Thymus (tissue), 14 donors: ENCODE measurements at places on chromosomes 12 and 14. TPM values are rescaled to one million over a fixed set of nuclear protein-coding genes. Genes with fewer than 3 reads are reported as not detected.

Gene BATF
- polyA plus RNA-seq = 27.4 TPM

Gene CPSF6
- 25.5 TPM for polyA plus RNA-seq

- H3K27me3 ChIP-seq = no peaks in the 10 kb centered on the region
- no peak overlapping the region for H3K4me3 ChIP-seq
- no peaks in the 10 kb centered on the region for H3K4me1 ChIP-seq
Observed at GRCh38 chr12:88895634-88896033, 315.4 kb upstream of the KITLG start.

Gene OR4K5
- not detected for polyA plus RNA-seq

DNA sequence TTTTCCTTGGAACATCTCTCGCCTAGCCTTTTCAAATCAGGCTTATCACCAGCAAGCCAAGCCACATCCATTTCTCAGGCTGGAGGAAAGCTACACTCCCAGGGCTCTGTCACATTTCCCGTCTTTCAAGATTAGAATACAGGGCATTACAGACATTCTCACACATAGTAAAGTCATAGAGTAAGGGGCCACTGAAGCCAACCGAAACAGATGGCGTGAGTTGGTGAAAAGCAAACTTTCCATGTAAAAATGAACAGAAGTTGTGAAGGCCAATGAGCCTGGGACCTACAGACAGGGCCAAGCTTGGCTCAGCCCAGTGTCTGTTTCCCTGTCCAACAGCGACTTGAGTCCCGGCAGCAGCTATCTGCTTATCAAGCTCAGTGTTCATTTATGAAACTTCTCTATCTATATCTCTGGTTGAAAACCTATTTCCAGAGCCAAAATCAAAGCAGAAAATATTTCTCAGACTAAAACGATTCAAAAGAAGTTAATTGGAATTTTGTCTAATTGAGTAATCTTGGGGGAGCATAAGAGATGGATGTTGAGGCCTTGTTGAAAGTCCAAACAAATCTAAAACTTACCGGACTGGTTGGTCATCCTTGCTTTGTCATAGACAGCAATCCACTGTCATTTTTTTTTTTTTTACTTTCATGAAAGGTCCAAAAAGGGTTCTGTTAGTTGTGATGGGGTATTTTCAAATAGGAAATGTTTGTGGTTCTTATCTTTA is 105.6 kb downstream of the DAAM1 start:
- H3K27ac ChIP-seq = no peak overlapping the region
- no peak for DNase-seq
- H3K27me3 ChIP-seq = no peaks in the 10 kb centered on the region
- no peak overlapping the region for H3K4me3 ChIP-seq

- H3K4me1 ChIP-seq = no peaks in the 10 kb centered on the region
- no peaks in the 10 kb centered on the region for H3K36me3 ChIP-seq
- H3K4me3 ChIP-seq = no peak overlapping the region
Observed at GRCh38 chr12:79407671-79408622, 282.8 kb downstream of the PAWR start.

GRCh38 chr12:22447223-22447622 is 97.1 kb downstream of the C2CD5 start:
- H3K4me3 ChIP-seq = no peak overlapping the region
- H3K4me1 ChIP-seq = no peaks in the 10 kb centered on the region
- H3K27ac ChIP-seq = no peak overlapping the region
- H3K27me3 ChIP-seq = no peaks in the 10 kb centered on the region

Gene OR4E2
- 0.07 TPM for polyA plus RNA-seq

GRCh38 chr14:105077649-105077995 is 12.4 kb upstream of the GPR132 start:
- no peaks in the 10 kb centered on the region for H3K36me3 ChIP-seq
- H3K27me3 ChIP-seq = no peaks in the 10 kb centered on the region
- no peak overlapping the region for H3K27ac ChIP-seq

GRCh38 chr14:76950055-76951020 is 78.2 kb downstream of the IRF2BPL start:
- H3K4me3 ChIP-seq = no peak overlapping the region
- H3K4me1 ChIP-seq = peaks cover 22% of the 10 kb centered on the region
- no peak overlapping the region for H3K27ac ChIP-seq
- H3K27me3 ChIP-seq = no peaks in the 10 kb centered on the region
- no peak for DNase-seq
